ENCODE measurements at places on chromosomes 1 and 21.

- DNase-seq = no peak
These were observed 196.1 kb downstream of the KCNH1 start for GRCh38 chr1:210937846-210938245.

DNA sequence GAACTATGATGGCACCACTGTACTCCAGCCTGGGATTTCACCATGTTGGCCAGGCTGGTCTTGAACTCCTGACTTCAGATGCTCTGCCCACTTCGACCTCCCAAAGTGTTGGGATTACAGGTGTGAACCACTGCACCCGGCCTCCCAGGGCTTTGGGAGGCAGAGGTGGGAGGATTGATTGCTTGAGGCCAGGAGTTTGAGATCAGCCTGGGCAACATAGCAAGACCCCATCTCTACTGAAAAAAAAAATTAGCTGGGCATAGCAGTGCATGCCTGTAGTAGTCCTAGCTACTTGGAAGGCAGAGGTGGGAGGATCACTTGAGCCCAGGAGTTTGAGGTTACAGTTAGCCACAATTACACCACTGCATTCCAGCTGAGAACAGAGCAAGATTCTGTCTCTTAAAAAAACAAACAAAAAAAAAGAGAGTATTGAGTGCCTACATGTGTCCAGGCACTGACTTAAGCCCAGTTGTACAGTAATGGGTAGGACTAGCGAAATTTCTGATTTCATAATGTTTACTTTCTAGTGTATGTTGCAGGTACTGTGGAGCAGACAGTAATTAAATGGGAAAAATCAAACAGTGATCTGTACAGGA, 4.2 kb downstream of the MANEAL start:
- no peak for DNase-seq

GRCh38 chr1:7375781-7376660, 395.1 kb upstream of the VAMP3 start:
- DNase-seq = no peak

- DNase-seq = no peak
These were observed 143.9 kb downstream of the RUNX1 start for GRCh38 chr21:34905218-34905537.
